ENCODE measurements at places on chromosomes 2 and 18.

- DNase-seq, result no peak
Observed at GRCh38 chr2:152284398-152284797, 50.6 kb upstream of the FMNL2 start.

DNA sequence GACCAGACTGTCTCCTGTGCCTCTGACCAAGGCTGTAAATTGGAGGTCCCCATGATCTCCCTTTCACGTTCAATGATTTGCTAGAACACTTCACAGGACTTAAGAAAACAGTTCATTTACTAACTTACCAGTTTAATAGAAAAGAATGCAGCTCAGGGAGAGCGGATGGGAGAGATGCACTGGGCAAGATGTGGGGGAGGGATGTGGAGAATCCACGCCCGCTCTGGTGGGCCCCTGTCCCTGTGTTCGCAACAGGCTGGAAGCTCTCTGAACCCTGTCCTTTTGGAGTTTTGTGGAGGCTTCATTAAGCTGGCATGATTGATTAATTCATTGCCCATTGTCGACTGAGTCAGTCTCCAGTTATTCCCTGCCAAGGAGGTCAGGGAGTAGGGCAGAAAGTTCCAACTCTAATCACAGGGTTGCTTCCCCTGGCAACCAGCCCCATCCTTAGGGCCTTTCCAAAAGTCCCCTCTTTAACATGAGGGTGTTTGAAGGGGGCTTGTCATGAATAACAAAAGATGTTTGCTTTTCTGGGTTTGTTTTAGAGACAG is 257.1 kb downstream of the ACKR3 start:
- DNase-seq, result no peak

DNA sequence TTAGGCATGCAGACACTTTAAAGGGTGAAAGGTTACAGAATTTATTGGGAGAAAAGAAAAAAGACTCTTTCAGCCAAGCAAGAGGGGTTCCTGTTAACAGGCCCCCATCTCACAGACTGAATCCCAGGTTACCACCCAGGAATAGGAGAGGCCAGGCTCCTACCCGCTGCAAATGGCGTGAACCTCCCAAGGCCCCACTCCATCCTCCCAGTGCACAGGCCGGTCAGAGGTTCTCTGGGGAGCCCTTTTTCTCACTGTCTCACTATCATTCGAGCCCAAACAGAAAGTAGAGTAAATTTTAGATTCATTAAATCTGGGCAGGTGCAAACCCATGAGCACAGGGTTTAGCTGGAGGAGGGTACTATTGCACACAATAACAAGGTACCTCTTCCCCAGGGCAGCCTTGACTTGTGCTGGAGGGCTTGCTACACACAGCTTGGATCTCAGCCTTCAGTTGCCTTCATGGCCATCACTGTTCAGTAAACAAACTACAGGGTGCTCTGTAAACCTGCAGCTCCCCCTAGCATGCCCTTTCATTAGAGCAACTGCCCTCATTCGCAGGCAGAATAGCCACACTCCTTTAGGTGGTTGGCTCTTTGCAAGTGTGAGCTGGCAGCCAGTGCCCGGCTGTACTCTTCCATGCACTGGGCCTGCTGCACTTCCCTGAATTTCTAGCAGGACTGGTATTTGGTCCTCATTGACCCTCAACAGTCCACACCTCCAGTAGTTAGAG is 7.3 kb upstream of the PLEK start:
- DNase-seq, result no peak

- DNase-seq, result no peak
Observed at GRCh38 chr2:98448441-98449145, 3.9 kb downstream of the INPP4A start.

- DNase-seq, result no peak
Observed at GRCh38 chr2:9819551-9819950, 23.7 kb upstream of the TAF1B start.

GRCh38 chr2:871175-871727 is 79.4 kb upstream of the SNTG2 start:
- no peak for DNase-seq

DNA sequence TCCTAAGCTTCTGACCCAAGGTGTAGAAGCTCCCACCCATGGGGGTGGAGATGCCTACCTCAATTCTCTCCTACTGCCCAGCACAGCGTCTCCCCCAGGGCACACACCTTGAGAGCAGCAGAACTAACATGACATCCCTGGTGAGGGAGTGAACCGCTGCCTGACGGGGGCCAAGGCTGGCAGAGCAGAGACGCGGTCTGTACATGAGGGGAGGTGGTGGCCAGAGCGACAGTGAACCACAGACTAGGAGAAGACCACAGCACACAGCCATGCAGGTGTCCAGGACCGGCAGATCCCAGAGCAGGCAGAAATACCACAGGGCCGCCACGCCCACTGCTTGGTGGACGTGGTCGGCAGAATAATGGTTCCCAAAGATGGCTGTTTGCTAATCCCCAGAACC is 40.4 kb downstream of the TFCP2L1 start:
- DNase-seq, result no peak

- no peak for DNase-seq
Observed at GRCh38 chr2:31950946-31951562, 59.8 kb downstream of the MEMO1 start.

DNA sequence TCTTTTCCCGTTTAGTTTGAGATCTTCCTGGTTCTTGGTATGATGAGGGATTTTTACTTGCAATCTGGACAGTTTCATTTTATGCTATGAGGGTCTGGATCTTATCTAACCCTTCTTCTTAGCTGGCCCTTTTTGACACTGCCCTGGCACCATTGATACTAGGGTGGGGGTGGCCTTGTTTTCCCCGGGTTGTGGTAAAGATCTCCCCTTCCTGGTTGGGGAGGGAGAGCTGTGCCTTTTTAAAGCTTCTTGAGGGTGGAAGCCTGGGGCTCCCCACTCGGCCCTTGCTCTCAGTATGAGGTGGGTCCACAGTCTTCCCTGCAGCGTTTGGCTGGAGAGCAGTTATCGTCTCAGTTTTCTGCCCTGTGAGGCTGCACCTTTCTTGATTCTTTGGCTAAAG is 66.1 kb downstream of the ASB1 start:
- DNase-seq, result no peak

DNA sequence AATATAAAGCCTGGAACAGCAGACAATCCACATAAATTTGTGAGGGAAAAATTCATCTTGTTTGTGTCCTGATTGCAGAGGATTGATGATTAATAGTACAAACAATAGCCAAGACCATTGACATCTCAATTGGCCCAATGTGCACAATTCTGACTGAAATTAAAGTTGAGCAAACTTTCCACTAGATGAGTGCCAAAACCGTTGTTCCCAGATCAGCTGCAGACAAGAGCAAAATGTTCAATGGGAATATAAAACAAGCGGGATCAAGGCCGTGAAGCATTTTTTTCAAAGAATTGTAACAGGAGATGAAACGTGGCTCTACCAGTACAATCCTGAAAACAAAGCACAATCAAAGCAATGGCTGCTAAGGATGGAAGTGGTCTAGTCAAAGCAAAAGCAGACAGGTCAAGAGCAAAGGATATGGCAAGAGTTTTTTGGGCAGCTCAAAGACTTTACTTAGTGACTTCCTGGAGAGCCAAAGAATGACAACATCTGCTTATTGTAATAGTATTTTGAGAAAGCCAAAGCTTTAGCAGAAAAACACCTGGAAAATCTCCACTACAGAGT is 55.9 kb upstream of the KIF5C start:
- no peak for DNase-seq

GRCh38 chr18:24736662-24737330 is 276.4 kb downstream of the HRH4 start:
- DNase-seq, result no peak

- no peak for DNase-seq
Observed at GRCh38 chr2:219634951-219635751, 7.7 kb downstream of the SLC4A3 start.

DNA sequence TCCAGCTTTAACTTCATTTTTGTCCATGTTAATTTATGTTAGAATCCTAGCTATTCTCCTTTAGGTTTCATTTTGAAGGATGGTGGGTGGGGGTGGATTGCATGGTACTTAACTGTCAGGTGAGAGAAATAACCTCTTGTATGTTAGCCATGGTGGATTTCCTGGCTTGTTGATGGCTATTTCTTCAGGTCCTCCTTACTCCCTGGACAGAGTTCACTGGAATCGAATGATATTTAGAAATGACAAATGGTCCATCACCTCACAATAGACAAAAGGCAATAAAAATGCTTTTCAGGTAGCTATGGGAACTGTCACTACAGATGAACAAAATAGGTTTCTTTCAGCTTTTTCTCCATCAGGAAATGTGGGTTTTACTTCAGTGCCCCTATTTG is 91.7 kb downstream of the EML6 start:
- DNase-seq, result no peak

GRCh38 chr2:168686452-168687191 is 115.8 kb upstream of the NOSTRIN start:
- DNase-seq, result peak; percentile 85

- DNase-seq, result no peak
Observed at GRCh38 chr18:3872641-3873040, 422.7 kb downstream of the TGIF1 start.

DNA sequence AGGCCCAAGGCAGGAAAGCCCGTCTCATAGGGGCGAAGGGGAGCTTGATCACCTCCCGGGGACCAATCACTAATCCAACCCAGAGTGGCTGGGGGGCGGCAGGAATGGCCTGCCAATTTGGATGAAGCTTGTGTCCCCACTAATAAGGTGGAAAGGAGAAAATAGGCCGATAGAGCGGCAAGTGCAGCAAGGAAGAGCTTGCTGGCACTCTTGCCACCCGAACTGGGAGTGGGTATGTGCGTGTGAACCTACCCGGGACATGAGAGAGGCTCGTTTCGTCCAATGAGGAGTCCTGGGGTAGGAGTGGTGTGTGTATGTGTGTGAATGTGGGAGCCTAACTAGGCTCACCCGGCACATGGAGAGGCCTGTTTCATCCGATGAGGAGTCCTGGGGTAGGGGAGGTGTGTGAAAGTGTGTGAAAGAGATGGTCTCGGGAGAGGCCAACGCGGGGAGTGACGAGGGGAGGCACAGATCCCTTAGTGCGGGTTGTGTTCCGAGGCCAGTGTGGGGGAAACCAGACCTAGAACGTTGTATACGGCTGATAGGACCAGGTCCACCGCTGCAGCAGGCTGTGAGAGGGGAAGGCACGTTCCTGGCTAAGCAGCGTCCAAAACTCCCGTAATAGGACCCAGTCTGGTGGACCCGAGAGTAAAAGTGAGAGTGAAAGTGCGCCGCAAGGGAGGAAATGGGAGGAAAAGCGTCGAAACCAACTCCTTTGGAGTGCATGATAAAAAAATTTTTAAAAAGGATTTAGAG is 47.1 kb upstream of the SELENOI start:
- DNase-seq, result peak; percentile 66

- DNase-seq, result no peak
Observed at GRCh38 chr2:42042631-42043355, 5.0 kb upstream of the PKDCC start.

- DNase-seq, result no peak
Observed at GRCh38 chr18:36537289-36537688, 239.8 kb downstream of the FHOD3 start.

- DNase-seq, result peak; percentile 23
Observed at GRCh38 chr2:64017811-64018700, 1.2 kb downstream of the VPS54 start.

- DNase-seq, result no peak
Observed at GRCh38 chr2:48065096-48065495, 158.8 kb upstream of the FBXO11 start.

GRCh38 chr18:7598167-7599047 is 31.3 kb downstream of the PTPRM start:
- DNase-seq, result no peak

DNA sequence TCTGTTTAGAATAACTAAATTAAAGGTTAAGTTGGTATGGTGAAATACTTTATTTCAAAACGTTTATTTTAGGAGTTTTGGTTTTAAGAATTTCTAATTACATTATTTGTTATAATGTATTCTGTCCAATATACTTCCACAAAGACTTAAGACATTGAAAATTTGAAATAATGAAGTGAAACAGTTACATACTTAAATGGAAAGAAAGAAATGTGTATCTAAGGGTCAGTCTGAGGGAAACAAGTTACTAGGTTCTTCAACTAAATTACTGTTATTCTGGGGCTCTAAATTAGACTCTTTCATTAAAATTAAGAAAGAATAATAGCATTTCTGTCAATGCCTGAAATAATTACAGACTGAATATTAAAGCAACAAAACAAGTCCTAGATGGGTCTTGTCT is 7.7 kb downstream of the HTR2B start:
- no peak for DNase-seq

- DNase-seq, result no peak
Observed at GRCh38 chr2:201608021-201608420, 35.3 kb downstream of the TMEM237 start.

DNA sequence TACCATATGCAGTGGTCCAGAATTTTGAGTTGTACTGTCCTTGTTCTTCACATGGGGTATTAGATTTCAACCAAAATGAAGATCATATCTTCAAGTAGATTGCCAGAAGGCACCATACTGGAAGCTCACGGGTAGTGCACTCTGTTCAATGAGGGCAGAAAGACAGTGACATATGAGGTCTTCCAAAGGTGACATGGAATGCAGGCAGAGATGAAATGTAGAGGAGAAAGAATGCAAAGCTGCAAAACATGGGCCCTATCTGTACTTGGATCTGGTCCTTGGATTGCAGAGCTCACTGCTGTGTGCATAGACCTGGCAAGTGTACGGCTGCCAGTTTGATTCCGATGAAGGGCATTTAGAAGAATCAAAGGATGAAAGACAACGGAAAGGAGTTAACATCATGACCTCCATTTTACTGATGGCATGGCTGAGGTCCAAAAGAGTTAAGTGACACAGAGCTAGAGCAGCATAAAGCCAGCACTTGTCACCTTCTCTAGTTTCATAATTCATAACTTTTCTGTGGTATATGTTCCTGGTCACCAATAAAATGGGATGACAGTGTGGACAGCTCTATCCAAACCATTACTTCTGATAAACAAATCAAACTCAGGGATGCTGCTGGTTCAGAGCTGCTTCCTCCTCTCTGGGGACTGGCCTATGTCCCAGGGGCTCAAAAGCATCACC is 64.7 kb downstream of the BCL2 start:
- no peak for DNase-seq

DNA sequence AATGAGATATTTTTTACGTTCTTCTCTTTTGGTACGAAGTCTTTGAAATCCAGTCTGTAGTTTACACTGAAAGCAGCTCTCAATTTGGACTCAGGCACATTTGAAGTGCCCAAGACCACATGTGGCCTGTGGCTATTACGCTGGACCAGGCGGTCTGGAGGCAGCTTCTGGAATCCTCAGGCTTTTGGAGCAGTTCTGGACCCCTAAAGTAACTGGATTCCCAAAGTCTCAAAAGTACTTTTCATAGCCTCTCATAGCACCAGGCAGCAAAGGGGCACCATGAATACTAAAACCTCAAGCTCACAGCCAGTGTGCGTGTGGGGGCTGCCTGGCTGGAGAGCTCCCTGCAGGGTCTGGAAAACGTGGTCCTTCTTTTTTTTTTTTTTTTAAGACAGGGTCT is 119.0 kb downstream of the SMAD7 start:
- DNase-seq, result no peak

GRCh38 chr2:227238238-227239237 is 74.1 kb downstream of the COL4A3 start:
- DNase-seq, result no peak

GRCh38 chr2:42752314-42752713 is 11.6 kb downstream of the OXER1 start:
- DNase-seq, result peak; percentile 98

- DNase-seq, result peak; percentile 6
Observed at GRCh38 chr2:62398356-62398755, 107.6 kb downstream of the TMEM17 start.

GRCh38 chr2:173355132-173355865 is 627 bp downstream of the CDCA7 start:
- peak; percentile 66 for DNase-seq

Measured in GF-D8 (cell line).